Activated CD4-positive, alpha-beta T cell treated with anti-CD3 and anti-CD28 coated beads for 48 hours (primary cell): ENCODE measurements at places on chromosomes 13 and 19.

DNA sequence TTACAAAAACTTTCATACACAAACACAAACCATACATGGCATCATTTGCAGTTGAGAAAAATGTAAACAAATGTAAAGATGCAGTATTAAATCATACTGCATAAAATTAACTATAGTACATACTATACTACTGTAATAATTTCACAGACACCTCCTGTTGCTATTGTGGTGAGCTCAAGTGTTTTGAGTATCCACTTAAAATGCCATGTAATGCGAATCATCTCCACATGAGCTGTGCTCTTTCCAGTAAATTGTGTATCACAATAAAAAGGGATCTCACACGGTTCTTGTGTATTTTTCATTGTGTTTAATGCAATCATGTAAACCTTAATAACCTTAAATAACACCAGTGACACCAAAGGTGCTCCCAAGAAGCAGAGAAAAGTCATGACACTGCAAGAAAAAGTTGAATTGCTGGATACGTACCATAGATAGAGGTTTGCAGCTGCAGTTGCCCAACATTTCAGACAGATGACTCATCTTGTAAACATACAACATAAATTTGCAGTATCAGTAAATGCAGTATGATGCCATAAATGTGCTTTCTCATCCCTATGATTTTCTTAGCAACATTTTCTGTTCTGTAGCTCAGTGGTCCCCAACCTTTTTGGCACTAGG, 166.6 kb downstream of the RAP2A start:
- no peak for DNase-seq

- no peak for DNase-seq
Measured at GRCh38 chr13:61463024-61463423, 47.4 kb upstream of the PCDH20 start.

- peak; percentile 5 for DNase-seq
Measured at GRCh38 chr19:9966448-9966847, 30.1 kb upstream of the OLFM2 start.

- DNase-seq = peak; percentile 83
Measured at GRCh38 chr19:44657211-44657921, 13.7 kb downstream of the PVR start.

GRCh38 chr13:106354961-106355360, 180.5 kb downstream of the EFNB2 start:
- DNase-seq = no peak

DNA sequence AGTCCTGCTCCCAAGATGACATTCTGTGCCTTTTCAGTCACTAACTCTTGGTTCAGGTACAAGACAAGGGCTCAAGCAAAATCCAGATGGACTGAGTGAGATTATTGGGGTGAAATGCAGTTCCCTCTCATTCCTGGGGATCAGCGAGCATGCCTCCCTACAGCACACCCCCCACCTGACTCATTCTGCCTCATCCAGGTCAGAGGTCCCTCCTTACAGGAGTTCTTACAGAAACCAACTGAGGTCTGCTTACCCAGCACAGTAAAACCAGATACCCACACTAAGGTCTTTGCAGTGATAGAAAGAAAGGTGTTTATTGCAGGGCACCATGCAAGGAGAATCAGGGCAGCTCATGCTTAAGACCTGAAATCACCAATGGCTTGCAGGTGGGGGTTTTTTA, 21.6 kb upstream of the MRI1 start:
- no peak for DNase-seq

DNA sequence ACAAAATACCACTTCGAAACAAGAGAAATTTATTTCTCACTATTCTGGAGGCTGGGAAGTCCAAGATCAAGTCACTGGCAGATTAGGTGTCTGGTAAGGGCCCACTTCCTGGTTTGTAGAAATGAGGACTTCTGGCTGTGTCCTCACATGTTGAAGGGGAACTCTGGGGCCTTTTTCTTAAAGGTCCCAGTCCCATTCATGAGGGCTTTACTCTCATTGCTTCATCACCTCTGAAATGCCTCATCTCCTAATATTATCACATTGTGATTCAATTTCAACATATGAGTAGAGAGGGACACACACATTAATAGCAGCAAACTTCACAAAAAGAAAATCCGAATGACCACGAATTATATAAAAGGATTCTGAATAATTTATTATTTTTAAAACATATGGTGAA, 21.6 kb upstream of the SIGLEC14 start:
- DNase-seq = no peak

DNA sequence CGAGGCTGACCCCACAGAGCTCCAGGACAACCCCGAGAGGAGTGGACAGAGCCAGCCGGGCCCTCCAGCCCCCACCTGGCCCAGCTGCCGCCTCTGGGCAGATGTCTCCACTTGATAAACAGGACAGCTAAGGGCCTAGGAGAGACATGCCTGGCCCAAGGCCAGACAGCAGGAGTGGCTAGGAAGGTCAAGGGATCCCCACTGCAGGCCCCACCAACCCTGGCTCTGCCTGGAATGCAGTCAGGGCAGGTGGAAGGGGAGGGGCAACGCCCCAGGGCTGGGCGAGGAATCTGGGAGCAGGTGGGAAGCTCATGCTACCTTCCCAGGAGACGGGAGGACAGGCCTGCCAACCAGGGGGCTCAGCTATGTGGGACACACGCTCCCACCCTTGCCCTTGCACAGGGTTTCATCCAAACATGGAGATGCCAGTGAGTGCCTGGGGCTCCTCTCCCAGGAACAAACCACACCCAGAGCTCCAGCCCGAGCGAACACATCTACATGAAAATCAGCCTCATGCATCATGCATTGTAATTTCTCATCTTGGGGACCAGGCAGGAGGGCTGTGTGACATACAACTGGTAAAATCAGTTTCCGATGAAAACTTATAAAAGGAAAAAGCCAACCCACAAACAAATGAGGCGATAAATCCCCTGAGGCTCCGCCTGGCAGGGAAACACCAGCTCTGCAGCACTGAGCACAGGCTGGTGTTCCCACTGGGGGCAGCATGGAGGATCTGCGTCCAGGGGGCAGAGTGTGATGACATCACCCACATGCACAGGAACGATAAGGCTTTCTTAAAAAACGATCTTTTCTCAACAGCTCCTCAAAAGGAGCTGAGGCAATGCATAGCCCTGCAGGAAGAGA, 25.0 kb downstream of the SH3GL1 start:
- DNase-seq = no peak

DNA sequence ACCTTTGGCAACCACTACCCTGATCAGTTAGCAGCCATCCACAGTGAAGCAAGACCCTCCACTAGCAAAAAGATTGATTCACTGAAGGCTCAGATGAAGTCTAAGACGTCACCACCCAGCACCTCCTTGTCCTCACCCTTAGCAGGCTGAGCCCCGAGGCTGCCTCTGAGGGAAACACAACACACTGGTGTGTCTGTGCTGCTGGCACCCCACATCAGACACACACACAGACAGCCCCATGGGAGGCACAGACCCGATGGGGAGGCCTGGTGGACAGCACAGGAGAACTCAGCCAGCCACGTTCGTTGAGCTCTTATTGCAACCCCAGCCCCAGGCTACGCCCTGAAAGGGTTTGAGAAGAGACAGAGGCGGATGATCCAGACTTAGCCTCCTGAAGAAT, 94.7 kb downstream of the ZDHHC20 start:
- DNase-seq = no peak

DNA sequence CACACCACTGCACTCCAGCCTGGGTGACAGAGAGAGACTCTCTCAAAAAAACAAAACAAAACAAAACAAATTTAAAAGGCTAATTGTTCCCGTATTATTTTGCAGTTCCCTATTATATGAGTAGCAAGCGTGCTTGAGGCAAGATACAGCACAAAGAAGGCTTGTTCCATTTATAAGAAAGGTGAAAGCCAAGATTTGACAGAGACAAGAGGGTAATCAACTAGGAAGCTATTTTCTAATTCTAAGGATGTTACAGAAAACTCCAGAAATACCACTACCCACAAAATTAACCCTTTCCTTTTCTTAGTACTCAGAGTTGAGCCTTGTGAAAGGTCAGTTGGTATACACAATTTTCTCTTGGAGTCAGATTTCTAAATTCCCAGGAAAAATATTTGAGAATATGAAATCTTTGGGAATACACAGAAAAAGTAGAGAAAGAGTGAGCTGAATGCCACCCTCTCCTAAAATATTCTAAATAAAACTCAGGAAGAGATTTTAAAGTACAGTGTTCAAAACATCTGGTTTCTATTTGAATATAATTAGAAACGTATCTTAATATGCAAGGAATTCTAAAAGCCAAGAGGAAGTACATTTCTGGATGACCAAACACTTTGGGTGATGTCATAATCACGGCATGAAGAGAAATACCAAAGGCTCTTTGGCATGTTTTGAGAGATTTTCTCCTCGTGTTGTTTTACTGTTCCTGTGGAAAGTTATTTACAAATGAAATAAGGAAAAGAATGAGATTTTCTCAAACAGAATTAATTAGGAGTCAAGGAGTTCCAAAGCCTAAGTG, 63.0 kb upstream of the FLT1 start:
- DNase-seq = no peak

GRCh38 chr13:99208185-99208584, 7.5 kb downstream of the UBAC2 start:
- DNase-seq = no peak

DNA sequence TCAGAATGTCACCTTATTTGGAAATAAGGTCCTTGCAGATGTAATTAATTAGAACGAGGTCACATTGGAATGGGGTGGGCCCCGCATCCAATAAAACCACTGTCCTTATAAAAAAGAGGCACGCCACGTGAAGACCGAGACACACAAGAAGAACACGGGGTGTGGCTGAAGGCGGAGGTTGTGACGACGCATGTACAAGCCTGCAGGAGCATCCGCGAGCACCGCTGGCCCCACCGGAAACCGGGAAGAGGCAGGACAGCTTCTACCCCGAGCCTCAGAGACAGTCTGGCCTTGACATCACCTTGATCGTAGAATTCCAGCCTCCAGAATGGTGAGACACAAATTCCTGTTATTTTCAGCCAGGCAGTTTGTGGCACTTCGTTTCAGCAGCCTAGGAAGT, 177.9 kb downstream of the COL4A1 start:
- no peak for DNase-seq

GRCh38 chr19:51664997-51665396, 18.4 kb upstream of the SIGLEC14 start:
- DNase-seq = no peak

- no peak for DNase-seq
Measured at GRCh38 chr13:66214467-66214866, 1015.7 kb downstream of the PCDH9 start.

GRCh38 chr19:18153556-18154134, 682 bp downstream of the PIK3R2 start:
- peak; percentile 42 for DNase-seq

DNA sequence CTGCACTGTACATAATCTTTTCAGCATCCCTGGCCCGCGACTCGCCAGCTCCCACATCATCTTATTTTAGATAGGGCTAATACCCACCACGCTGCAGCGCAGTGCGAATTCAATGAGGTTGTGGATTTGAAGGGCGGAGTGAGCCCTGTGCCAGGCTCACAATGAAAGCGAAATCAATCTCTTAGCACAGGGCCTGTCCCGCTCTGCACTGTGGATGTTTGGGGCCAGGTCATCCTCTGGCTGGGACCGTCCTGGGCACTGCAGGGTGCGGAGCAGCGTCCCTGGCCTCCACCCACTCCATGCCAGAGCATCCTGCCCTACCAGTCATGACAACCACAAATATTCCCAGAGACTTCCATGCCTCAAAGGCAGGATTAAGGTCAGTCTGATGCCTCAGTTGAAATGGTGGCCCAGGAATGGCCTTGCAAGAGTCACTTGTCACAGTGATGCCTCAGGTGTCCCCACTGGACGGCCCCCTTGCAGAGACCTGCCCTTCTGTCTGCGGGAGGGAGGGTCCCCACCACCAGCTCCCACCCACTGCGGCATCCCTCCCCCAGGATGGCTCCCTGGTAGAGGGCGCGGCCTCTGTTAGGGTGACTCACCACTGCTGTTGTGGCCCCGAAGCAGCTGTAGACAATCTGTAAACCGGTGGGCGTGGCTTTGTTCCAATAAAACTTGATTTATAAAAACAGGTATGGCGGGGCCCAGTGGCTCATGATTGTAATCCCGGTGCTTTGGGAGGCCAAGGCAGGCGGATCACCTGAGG, 5.6 kb downstream of the UHRF1 start:
- peak; percentile 79 for DNase-seq

DNA sequence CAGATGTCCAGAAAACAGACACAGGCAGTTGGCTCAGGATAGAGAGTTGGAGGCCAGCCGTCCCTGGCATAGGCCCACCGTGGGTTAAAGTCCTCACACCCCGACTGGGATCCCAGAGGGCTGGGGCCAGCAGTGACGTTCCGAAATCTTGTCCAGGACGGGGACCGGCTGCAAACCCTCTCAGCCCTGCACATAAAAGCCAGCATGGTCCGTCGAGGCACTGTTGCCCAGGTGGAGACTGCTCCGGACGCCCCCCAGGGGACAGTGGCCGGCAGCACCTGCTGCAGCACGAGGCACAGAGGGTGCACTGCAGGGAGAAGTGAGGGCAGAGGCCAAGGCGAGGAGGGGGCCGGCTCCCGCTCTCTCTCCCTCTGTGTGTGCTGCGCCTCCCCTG, 4.3 kb upstream of the IFNL2 start:
- DNase-seq = no peak
